ENCODE measurements at places on chromosomes 3 and 15.

DNA sequence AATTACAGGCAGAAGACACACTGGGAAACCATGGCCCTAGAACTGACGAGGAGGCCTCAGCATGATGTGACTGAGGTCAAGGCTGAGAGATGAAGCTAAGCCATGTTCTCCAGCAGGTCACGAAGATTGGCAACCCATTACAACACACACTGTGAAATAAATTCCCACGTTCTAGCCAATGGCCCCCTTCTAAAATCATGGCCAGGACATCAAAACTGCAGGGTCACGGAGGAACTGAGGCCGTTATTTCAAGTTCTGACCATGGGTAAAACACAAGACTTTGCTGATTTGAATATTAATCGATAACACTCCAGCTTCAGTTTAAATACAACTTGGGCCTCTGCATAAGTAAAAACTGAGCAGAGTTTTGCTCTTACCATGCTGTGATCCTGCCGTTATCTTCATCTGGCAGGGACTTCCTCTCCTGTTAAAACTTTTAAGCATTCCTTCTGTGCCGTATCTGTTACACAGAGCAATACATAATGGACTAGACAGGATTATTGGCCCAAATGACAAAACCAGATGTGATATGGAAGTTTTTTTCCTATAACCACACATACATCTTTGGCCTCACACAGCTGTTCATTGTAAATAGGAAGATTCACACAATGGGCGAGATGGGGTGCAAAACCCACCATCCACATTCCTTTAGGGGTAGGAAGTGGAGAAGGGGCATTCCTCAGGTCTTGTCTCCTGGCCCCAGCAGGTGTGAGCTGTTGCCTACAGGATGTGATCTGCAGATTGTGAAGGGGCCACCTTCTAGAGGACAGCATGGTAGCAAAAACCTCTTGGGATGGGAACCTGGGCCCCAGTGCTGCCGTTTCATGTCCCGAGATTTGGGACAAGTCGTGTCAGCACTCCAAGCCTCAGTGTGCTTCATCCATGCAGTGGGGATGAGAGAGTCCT is 207.4 kb downstream of the OPA1 start:
- no peak for DNase-seq

- no peak for DNase-seq
Observed at GRCh38 chr3:16286161-16286560, 21.1 kb downstream of the OXNAD1 start.

GRCh38 chr3:140845882-140846281 is 95.8 kb upstream of the SLC25A36 start:
- DNase-seq: peak; percentile 43

DNA sequence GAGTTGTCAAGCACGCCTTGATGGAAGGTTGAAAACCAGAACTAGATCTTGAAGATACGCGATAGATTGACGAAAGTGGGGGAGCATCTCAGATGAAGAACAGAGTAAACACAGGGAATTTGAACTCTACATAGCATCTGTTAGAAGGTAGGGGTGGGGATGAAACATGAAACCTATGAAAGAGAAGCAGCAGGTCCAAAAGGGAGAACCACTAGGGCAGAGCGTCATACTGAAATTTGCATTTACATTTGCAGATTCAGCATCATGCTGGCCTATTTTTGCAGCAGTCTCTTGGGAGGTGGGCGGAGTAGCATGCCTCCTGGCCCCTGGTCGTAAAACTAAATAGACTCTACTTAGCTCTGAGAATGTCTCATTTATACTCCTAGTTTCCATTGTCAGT is 46.1 kb upstream of the RASGRP1 start:
- no peak for DNase-seq

DNA sequence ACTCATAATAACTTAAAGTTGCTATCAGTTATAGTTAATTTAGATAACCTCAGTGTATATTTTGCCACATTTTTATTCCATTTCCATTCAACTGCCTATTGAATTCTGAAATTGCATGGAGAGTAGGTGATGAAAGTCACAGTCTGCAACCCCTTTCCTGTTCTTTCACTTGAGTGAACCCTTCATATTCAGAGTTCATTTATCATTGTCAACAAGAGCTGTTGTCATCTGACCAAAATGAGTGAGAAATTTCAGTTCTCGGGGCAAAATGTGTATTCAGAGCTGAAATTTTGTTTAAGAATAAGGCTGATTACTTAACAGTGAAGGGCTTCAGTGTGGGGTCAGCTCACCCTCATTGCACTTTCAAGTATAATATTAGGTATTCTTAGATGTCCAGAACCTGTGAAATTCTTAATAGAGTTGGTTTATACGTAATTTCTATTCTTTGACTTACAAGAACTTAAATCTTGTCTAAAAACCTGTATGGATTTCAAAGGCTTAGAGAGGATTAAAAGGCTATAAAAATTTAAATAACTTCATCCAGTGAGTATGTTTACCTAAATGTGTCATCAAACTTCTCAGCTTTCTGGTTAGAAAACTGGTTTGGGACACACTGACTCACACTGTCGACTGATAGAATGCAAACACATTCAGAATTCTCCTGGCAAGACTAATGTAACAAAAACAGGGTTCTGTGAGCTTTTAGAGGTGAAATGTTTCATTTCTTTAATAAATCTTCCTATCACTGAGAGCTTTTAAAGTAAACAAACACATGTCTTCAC is 92.2 kb downstream of the CMSS1 start:
- DNase-seq: no peak

GRCh38 chr3:81033684-81034083 is 727.8 kb downstream of the GBE1 start:
- DNase-seq: no peak

All from GM06990 (cell line).